ENCODE measurements at places on chromosomes 11 and 22.

DNA sequence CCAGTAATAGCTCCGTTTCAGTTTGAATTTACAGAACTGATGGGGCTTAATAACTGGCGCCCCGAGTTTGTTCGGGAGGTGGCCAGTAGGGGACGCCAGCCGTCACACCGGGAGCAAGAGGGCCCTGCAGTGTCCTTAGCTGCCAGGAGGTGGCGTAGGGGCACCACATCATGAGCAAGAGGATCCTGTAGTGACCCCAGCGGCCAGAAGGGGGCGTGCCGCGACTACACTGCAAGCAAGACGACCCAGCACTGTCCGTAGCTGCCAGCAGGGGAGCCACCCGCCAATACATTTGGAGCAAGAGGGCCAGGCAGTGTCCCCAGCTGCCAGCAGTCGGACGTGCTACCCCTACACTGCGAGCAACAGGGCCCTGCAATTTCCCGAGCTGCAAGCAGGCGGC lies 663.7 kb upstream of the B3GAT1 start:
- no peak overlapping the region for H3K4me3 ChIP-seq
- no peaks in the 10 kb centered on the region for H3K36me3 ChIP-seq
- H3K27ac ChIP-seq = no peak overlapping the region
- no peaks in the 10 kb centered on the region for H3K4me1 ChIP-seq
- no peaks in the 10 kb centered on the region for H3K27me3 ChIP-seq

GRCh38 chr11:34266090-34266912 lies 91.5 kb downstream of the ABTB2 start:
- no peaks in the 10 kb centered on the region for H3K27me3 ChIP-seq
- no peak for DNase-seq
- no peaks in the 10 kb centered on the region for H3K36me3 ChIP-seq

GRCh38 chr22:41687901-41688364 lies 734 bp downstream of the SNU13 start:
- no peaks in the 10 kb centered on the region for H3K36me3 ChIP-seq
- no peak for DNase-seq
- peak overlapping the region; percentile 93 for H3K27ac ChIP-seq
- H3K4me1 ChIP-seq = peaks cover 14% of the 10 kb centered on the region
- peak overlapping the region; percentile 93 for H3K4me3 ChIP-seq

DNA sequence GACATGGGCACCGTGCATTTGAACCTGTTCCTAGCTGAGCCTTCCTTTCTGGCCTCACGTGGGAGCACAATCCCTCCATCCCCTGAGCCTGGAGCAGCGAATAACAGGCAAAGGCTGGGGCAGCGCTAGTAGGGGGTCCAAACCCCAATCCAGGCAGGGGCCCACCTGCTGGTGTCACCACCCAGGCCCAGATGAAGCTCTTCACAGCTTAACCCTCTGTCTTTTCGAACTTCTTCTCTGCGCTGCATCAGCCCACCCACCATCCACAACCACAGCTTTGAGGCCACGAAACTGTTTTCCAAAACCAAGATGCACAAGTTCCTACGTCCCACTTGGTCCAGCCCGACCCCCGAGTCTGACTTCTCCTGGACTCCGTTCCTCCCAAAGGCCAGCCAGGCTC lies 11.5 kb downstream of the KCNC1 start:
- H3K4me3 ChIP-seq = no peak overlapping the region
- no peak for DNase-seq
- H3K27ac ChIP-seq = no peak overlapping the region
- H3K4me1 ChIP-seq = peaks cover 21% of the 10 kb centered on the region
- no peaks in the 10 kb centered on the region for H3K36me3 ChIP-seq

- no peaks in the 10 kb centered on the region for H3K36me3 ChIP-seq
- no peaks in the 10 kb centered on the region for H3K27me3 ChIP-seq
- no peak overlapping the region for H3K4me3 ChIP-seq
- H3K27ac ChIP-seq = no peak overlapping the region
- no peak for DNase-seq
- H3K4me1 ChIP-seq = no peaks in the 10 kb centered on the region
Observed at GRCh38 chr11:46417711-46418110, 26.1 kb upstream of the CHRM4 start.

- H3K27me3 ChIP-seq = peaks cover 3% of the 10 kb centered on the region
- no peak overlapping the region for H3K4me3 ChIP-seq
- no peak overlapping the region for H3K27ac ChIP-seq
- peak; percentile 77 for DNase-seq
Observed at GRCh38 chr11:61949169-61950034, 749 bp upstream of the BEST1 start.

- no peak overlapping the region for H3K27ac ChIP-seq
- DNase-seq = no peak
- H3K36me3 ChIP-seq = no peaks in the 10 kb centered on the region
- peaks cover 4% of the 10 kb centered on the region for H3K4me1 ChIP-seq
- H3K4me3 ChIP-seq = no peak overlapping the region
- H3K27me3 ChIP-seq = no peaks in the 10 kb centered on the region
Observed at GRCh38 chr22:35559354-35560005, 18.8 kb downstream of the RASD2 start.

GRCh38 chr11:78292109-78292803 lies 103.5 kb downstream of the USP35 start:
- H3K27ac ChIP-seq = peak overlapping the region; percentile 79
- H3K36me3 ChIP-seq = no peaks in the 10 kb centered on the region
- H3K4me3 ChIP-seq = no peak overlapping the region
- no peak for DNase-seq

DNA sequence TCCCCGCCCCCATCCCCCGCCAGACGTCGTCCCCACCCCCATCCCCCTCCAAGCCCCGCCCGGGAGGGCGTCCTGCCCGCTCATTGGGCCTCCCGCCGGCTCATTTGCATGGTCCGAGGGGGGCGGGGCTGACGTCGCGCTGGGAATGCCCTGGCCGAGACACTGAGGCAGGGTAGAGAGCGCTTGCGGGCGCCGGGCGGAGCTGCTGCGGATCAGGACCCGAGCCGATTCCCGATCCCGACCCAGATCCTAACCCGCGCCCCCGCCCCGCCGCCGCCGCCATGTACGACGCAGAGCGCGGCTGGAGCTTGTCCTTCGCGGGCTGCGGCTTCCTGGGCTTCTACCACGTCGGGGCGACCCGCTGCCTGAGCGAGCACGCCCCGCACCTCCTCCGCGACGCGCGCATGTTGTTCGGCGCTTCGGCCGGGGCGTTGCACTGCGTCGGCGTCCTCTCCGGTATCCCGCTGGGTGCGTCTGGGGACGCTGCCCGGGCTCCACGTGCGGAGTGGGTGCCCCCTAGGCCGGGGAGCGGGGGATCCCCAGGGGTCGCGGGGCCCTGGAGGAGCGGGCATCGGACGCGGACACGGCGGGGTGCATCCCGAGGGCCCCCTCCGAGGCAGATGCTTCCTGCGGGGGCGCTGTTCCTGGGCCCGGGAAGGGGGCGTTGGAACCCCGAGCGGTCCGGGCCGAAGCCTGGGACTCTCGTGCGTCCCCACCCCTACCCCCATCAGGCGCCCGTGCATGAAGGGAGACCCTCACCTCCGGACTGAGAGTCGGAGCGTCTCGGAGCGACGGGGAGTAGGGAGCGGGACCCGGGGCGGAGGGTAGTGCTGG lies at the start of gene PNPLA3:
TSS of gene PNPLA3 (plus strand) at position 175 of the 834 bp plus-strand sequence. CDS start at position 282, 107 bp downstream.
- no peaks in the 10 kb centered on the region for H3K36me3 ChIP-seq
- peak; percentile 86 for DNase-seq

DNA sequence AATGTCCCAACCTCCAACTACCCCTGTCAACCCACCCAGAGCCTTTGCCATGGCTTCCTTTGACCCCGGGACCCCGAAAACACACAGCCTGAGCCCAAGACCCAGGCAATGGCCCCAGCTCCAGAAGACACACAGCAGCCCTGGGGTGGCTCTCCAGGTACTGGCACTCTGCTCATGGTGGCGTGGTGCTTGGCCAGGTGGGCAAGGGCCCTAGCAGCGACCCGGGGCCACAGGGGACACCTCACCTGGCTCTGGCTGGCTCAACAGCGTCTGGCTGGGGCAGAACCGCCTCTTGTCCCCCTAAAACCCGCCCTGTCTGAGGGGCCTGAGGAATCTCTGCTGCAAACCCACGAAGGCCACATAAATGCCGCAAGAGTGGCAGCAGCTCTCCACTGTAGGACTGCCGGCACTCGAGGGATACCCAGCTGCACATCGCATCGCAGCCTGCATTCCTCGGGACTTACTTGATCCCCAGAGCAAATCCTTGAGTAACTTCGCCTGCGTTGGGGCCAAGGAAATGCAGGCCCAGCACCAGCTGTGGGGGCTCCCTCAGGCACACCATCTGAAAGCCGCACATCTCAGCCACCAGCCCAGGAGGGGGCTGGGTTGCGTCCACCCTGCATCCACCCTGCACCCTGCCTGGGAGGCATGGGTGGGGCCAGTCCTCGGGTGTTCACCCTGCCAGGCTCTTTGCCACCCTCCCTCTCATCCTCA lies 23.1 kb upstream of the GNB1L start:
- H3K4me3 ChIP-seq = no peak overlapping the region
- no peak for DNase-seq

DNA sequence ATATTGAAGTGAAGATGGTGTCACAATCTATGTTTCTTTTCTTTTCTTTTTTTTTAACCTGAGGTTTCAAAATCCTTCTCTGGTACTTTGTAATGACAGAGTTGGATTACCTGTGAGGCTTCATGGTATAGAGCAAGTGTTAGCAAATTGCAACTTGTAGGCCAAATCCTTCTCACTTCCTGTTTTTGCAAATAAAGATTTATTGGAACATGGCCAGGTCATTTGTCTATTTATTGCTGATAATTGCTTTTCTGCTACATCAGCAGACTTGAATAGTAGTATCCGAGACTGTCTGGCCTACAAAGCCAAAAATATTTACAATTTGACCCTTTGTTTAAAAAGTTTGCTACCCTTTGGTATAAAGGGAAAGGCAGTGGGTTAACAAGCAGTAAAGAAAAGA lies 1059.4 kb upstream of the CCDC90B start:
- H3K36me3 ChIP-seq = no peaks in the 10 kb centered on the region
- H3K4me1 ChIP-seq = no peaks in the 10 kb centered on the region
- H3K27ac ChIP-seq = no peak overlapping the region
- DNase-seq = no peak

DNA sequence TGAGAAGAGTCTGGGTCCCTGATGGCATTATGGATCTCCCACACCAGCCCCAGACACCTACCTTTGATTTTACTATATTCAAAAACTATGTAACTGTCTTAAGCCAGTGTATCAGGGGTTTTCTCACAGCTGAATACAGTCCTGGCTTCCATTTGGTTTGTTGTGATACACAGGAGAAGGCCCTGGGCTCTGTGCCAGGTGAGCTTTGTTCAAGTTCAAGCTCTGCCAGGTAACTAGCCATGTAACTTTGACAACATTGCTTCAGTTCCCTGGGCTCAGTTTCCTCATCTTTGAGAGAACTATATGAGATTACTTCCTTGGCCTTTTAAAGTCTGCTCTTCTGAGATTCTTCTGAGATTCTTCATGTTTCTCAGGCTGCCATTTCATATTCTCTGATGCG lies 327.5 kb upstream of the TENM4 start:
- no peaks in the 10 kb centered on the region for H3K36me3 ChIP-seq
- H3K4me1 ChIP-seq = no peaks in the 10 kb centered on the region
- no peak overlapping the region for H3K27ac ChIP-seq
- H3K4me3 ChIP-seq = no peak overlapping the region

DNA sequence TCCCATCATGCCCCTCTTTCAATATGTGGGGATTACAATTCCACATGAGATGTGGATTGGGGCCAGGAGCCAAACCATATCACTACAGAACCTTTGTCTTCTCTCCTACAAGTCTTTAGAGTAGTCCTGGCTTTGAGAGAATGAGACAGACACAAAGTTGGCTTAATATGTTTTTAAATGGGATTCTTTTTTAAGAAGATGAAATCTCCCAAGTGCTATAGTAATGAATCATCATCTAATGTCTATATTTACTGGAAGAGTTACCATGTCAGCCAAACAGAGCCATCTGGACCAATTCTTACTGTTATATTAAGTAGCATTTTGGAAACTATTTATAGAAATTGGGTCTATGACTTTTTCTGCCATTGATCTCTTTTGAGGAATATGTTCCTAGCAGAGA lies 38.1 kb upstream of the CARD18 start:
- H3K27ac ChIP-seq = no peak overlapping the region
- H3K4me1 ChIP-seq = no peaks in the 10 kb centered on the region
- no peaks in the 10 kb centered on the region for H3K36me3 ChIP-seq

- H3K27me3 ChIP-seq = no peaks in the 10 kb centered on the region
- H3K4me3 ChIP-seq = no peak overlapping the region
- H3K4me1 ChIP-seq = no peaks in the 10 kb centered on the region
- no peak overlapping the region for H3K27ac ChIP-seq
- H3K36me3 ChIP-seq = no peaks in the 10 kb centered on the region
Observed at GRCh38 chr11:92300876-92301275, 76.3 kb downstream of the FAT3 start.

DNA sequence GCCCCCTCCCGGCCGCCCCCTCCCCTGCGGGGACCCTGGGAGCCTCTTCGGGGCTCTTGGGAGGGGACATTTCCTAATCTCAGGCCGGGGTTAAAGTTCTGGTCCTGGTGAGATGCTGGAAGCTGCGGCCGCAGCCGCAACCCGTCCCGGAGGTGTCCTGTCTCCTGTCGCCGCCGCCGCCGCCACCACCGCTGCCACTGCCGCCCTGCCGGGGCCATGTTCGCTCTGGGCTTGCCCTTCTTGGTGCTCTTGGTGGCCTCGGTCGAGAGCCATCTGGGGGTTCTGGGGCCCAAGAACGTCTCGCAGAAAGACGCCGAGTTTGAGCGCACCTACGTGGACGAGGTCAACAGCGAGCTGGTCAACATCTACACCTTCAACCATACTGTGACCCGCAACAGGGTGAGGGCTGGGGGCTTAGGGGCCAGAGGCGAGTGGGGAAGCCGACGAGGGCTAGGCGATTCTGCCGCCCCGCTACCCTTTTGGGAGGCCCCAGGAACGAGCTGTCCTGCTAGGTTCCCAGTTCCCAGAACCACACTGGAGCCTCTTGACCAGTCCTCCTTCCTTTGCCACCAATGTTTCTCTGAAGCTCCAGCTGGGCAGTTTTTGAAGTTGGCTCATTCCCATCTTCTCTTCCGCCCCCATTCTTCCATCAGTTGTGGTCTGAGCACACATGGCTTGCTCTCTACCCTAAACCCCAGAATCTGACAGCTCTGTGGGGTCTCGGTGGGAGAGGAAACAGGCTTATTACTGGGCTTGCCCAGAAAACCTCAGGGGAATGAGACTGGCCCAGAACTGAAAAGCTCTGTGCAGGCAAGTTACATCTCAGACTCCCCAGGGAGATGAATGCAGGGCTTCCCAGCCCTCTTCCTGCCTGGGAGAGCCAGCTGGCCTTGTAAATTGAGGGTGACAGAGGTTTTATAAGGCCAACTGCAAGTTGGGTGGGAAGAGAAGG lies 781 bp downstream of the SIDT2 start:
- no peak for DNase-seq
- peak overlapping the region; percentile 88 for H3K27ac ChIP-seq
- H3K27me3 ChIP-seq = no peaks in the 10 kb centered on the region

- no peaks in the 10 kb centered on the region for H3K36me3 ChIP-seq
- no peaks in the 10 kb centered on the region for H3K4me1 ChIP-seq
- no peaks in the 10 kb centered on the region for H3K27me3 ChIP-seq
- H3K27ac ChIP-seq = no peak overlapping the region
- DNase-seq = no peak
- no peak overlapping the region for H3K4me3 ChIP-seq
Observed at GRCh38 chr11:74605403-74605802, 13.0 kb downstream of the POLD3 start.

GRCh38 chr11:115334932-115335788 lies 169.1 kb downstream of the CADM1 start:
- no peak overlapping the region for H3K27ac ChIP-seq
- H3K4me3 ChIP-seq = no peak overlapping the region
- DNase-seq = no peak
- H3K27me3 ChIP-seq = no peaks in the 10 kb centered on the region
- no peaks in the 10 kb centered on the region for H3K36me3 ChIP-seq
- H3K4me1 ChIP-seq = no peaks in the 10 kb centered on the region

All from gastrocnemius medialis (tissue), 4 donors.